Activated T-helper 1 cell treated with anti-CD3 and anti-CD28 coated beads, Interleukin-2, amount 50 U/mL, for 16 hours (primary cell): ENCODE measurements at places on chromosomes 1 and 21.

DNA sequence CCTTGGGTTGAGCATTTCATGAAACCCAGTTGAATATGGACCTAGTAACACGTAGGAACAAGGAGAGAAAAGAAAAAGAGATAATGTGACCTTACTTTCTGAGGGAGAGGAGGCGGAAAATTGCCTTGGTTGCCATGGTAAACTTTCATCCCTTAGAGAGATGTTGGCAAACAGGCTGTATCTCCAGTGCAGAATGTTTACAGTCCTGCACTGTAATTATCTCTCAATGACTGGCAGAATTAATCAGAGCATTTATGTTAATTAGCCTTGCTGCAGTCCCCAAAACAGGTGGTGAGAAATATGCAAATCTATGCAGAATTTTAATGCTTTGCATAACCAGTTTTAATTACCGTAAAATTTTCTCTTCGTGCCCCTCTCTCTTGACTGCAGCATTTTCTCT, 147.3 kb downstream of the CD247 start:
- no peak for DNase-seq

DNA sequence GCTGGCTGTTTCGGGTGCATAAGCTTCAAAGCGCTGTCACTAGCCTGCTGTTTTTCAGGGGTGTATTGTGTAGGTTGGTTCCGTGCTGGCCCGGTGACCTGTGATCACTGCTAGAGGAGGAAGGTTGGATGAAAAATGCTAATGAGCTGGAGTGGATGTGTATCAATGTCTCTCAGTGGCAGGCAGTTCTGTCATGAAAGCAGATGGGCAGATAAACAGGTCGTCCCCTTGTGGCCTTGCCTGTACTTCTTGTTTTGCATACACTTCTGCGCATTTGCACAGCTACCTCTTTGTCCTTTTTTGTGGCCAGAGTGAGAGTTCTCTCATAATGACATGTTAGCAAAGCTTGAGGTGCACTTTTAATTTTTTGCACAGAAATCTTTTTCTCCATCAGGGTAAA, 2.9 kb downstream of the SELENON start:
- no peak for DNase-seq

- peak; percentile 74 for DNase-seq
These were observed at the start of gene NBPF3 for GRCh38 chr1:21439721-21440629. Gene NBPF3, plus strand, starts transcription at chr1:21440137. Its CDS starts 4,950 bp downstream, at chr1:21445087.

- no peak for DNase-seq
These were observed 7.6 kb downstream of the DENND2D start for GRCh38 chr1:111192658-111193519.

GRCh38 chr1:2356401-2356800, 35.0 kb downstream of the MORN1 start:
- DNase-seq: no peak

GRCh38 chr1:159900086-159900680, at the start of gene CFAP45:
Gene CFAP45, minus strand, starts transcription at chr1:159900165. Its CDS starts 67 bp downstream, at chr1:159900098.
- DNase-seq: no peak

- no peak for DNase-seq
These were observed 47.2 kb downstream of the TRIT1 start for GRCh38 chr1:39835935-39836594.

DNA sequence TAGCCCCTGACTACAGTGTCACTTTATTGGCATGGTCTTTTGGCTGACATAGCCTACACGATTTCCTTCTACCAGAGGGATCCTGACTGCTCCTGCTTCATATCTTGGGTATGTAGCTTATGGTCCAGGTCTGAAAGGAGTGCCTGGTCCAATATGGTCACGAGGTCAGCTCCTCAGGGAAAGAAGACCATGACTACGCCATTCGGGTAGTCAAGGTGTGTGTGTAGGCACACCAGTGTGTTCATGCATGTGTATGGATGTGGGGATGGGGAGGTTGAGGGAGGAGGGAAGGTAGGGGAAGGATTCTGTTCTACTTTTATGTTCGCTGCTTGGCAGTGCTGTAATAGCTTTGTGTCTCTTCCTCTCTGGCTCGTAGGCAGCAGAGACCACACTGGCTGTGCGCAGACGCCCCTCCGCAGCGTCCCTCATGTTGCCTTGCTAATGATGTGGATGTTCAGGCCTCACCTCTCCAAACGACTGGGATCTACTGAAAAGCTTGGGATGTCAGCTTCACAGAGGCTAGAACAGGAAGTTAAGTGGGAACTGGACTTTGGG, 10.0 kb upstream of the C4BPB start:
- no peak for DNase-seq

DNA sequence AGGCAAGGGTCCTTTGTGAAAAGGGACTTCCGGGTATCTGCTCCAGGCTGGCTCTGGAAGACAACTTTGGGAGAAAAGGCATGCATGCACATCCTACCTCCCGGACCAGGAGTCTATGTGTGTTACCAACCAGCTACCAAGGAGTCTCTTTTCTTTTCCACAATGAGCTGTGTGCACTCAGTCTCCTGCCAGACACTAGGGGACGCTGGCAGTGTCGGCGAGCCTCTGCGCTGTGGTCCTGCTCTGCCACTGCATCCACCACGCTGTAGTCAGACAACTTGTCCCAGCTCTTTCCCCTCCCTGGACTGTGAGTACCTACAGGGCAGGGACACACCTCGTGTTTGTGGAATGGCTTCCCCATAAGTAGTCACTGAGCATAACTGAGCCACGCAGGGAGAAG, 5.1 kb upstream of the SSR2 start:
- DNase-seq: no peak

- DNase-seq: no peak
These were observed 77.9 kb downstream of the NEK7 start for GRCh38 chr1:198234520-198235251.

DNA sequence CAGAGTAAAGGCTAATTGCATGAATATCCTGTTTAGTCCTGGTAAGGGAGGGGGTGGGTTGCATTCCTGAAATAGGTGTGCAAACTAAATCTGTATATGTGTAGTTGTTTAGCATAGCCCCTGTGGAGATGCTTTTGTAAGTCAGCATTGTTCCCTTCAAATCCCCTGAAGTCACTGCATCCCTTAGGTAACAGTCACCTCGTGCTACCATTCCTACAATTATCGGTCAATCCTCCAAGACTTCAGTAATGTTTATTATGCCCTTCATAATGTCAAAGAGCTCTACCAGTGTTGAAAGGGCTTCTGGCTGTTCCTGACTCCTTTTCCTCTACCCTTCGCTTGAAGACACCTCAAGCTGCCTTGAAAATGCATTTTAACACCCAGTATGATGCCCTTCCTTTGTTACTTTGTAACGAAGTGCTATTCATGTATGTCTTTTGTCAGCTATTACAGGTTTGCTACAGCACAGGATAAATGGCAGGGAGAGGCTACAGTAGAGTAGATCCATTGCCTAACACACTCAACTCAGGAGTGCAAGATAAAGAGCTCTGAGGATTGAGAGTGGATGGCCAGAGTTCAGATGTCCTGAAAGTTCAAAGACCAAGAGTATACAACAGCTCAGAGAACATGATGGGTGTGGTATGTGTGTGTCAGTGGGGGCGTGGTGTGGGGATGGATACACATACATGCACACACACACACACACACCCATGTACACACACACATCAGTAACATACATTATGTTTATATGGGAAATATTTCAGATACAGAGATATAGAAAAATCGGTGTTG, 27.4 kb upstream of the FOXD3 start:
- DNase-seq: no peak

GRCh38 chr1:66641891-66642473, 108.0 kb downstream of the SGIP1 start:
- no peak for DNase-seq

DNA sequence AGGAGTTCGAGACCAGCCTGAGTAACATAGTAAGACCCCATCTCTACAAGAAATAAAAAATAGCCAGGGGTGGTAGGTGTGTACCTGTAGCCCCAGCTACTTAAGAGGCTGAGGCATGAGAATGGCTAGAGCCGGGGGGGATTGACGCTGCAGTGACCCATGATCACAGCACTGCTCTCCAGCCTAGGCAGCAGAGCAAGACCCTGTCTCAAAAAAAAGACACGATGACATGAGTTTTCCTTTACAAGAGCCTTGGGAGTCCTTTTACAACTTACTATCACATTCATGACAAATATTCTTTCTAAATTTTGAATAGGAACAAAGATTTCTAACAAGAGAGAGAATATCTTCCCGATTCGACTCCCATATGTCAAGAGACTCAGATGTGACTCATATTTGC, 3.3 kb upstream of the BRWD1 start:
- DNase-seq: no peak

GRCh38 chr1:24967555-24967954, 37.5 kb upstream of the RUNX3 start:
- DNase-seq: no peak

GRCh38 chr1:227734546-227734855, 601 bp downstream of the JMJD4 start:
- DNase-seq: no peak

GRCh38 chr1:156123356-156124196, 9.1 kb downstream of the LMNA start:
- DNase-seq: peak; percentile 49

- no peak for DNase-seq
These were observed 1.0 kb downstream of the APOA2 start for GRCh38 chr1:161222175-161223019.

DNA sequence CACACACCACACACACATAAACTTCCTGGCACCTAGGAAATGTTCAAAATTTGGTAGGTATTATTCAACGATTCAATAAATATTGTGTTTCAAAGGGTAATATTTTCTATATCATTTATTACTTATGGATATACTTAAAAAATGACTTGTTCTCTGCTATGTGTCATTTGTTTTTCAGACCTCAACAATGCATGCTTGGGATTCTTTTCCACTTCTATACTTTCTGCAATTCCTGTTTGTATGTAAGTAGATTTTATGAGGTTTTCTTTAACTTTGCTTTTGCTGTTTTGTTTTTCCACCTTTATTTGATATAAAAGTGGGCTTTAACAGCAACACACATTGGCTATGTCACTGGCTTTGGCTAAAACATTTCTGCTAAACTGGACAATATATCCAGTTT, 3.5 kb downstream of the CEP170 start:
- no peak for DNase-seq

GRCh38 chr1:147641695-147642592, 28.4 kb downstream of the ACP6 start:
- DNase-seq: no peak

GRCh38 chr1:245501633-245502032, 346.8 kb downstream of the KIF26B start:
- DNase-seq: no peak

DNA sequence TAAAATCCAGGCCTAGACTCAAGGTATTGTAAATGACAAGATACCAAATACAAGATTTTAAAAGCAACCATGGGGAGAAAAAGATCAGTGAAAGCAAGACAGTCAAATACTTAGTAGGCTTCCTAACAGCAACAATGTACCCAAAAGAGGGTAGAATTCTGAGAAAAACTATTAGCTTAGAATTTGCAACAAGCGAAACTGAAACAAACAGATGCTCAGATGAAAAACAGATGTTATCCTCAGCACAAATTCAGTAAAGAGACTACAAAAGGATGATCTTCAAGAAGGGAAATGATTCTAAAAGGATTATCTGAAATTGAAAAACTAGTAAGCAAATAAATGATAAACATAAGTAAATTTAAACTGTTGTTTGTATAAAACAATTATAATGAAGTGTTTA, 40.0 kb downstream of the PDC start:
- DNase-seq: no peak

DNA sequence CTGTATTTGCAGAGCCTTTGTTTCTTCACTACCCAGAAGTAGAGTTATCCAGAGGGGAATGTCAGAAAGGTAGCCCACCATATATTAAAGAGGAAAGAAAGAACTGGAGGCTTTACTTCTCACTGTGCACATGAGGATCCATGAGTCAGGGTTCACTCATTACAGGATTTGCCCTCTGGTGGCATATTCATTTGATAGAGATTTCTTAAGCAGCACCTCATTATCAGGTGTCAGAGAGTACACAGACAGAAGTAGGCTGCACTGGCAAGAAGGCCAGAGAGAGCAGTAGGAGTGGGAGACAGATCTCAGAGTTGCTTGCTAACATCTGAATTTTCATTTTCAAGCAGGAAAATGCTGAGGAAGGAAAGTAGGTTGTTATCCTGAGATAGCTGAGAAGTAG, 123.8 kb downstream of the PIK3R3 start:
- no peak for DNase-seq

- no peak for DNase-seq
These were observed 75.4 kb downstream of the ABCA4 start for GRCh38 chr1:94045465-94046056.

DNA sequence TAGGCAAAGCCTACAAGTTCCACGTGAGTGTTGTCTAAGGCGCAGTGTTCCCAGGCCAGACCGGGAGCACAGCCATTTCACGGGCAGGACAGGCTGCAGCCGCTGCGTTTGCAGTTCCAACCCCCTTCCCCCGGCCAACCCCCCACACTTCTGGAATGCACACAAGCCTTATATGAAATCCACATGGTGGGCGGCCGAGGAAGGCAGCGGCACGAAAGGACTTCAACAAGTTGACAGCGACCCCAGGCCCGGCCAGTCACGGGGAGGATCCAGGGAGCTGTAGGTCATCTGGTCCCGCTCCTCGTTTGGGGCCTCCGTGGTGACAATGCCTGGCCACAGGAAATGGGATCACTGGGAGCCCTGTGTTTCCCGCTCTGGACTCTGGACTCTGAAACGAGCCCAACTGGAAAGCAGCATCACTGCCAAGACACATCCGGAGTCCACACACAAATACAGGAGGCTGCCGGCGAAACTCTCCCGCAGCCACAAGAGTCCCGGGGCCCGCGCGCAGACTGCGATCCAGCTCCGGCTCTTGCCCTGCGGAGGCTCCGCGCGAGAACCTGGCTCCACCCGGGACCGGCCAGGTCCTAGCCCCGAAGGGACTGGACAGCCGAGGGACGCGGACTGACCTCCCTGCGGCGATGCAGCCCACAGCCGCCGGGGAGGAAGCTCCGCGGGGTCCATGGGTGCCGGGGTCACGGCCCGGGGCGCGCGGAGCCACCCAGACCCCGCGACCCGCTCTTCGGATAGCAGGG, 794 bp downstream of the NID1 start:
- no peak for DNase-seq

DNA sequence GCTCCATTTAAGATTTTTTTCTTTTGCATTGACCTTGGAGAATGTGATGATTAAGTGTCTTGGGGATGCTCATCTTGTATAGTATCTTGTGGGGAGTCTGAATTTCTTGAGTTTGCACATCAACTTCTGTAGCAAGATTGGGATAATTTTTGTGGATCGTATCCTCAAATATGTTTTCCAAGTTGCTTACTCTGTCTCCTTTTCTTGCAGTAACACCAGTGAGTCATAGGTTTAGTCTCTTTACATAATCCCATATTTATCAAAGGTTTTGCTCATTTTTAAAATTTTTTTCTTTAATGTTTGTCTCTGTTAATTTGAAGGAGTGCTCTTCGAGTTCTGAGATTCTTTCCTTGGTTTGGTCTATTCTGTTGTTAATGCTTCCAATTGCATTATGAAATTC, 41.7 kb upstream of the ANGPTL1 start:
- no peak for DNase-seq

- DNase-seq: no peak
These were observed 135.5 kb downstream of the SETD4 start for GRCh38 chr21:35924714-35925301.

GRCh38 chr1:28871631-28872401, 42.6 kb upstream of the EPB41 start:
- no peak for DNase-seq
